ENCODE measurements at places on chromosomes 6 and 20.
A peak's percentile ranks its signal among the peaks of the same experiment; 100 is the strongest.

DNA sequence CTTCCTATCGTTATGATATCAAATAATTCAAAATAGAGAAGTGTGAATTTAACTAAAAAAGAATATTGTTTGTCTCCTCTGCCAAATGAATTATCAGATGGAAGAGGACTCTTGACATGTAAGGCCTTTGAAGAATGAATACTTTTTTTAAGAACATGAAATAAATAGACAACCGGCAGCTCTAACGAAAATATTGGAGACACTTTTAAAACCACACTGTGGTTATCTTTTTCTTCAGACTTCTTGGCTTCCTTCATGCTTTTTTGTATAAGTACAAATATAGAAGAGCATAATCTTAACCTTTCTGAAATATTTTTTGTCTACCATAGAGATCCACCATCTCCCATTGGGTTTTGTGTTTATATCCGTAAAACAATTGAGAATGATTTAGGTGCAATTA is 115.2 kb upstream of the SCGN start:
- DNase-seq, result peak; percentile 44

- no peak for DNase-seq
Measured at GRCh38 chr6:112636650-112637262, 289.6 kb downstream of the RFPL4B start.

GRCh38 chr6:53915026-53915691 is 120.4 kb downstream of the LRRC1 start:
- no peak for DNase-seq

- DNase-seq, result no peak
Measured at GRCh38 chr6:123338394-123338793, 298.4 kb downstream of the TRDN start.

DNA sequence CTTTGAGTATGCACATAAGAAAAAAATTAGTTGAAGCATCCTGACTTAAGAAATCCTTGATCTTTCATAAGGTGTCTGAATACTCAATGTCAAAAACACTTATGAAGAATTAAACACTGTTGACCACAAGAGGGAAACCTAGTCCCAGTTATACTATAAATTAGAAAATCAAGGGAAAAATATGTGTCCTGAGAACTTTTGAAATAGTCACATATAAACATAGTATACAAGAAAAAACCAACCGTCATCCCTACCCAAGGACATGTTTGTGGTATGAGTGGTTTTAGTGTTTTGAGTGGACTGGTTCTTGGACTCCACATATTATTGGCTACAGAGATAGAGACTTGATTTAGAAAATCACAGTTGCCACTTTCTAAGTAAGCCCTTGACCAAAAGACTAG is 7.6 kb upstream of the HLA-DRA start:
- DNase-seq, result peak; percentile 76

DNA sequence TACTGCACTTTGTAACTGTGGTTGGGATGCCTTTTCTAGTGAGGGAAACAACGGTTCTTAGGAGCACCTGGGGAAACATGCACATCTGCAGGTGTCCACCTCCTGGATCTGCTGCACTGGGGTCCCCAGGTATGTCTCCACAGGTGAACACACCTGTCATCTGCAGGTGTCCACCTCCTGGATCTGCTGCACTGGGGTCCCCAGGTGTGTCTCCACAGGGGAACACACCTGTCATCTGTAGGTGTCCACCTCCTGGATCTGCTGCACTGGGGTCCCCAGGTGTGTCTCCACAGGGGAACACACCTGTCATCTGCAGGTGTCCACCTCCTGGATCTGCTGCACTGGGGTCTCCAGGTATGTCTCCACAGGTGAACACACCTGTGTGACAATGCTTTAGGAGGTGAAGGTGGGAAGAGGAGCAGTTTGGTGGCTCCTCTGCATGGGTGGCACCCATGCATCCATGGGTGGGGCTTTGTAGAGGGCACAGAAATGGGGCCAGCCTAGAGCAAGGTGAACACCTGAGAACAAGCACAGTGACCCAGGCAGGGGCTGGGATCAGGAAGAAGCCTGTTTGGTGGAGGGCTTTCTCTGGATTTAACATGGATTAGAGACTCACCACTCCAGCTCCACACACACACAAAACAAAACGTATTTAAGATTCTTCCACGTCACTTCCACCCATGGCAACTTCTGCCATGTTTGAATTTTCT is 206.0 kb upstream of the CDH4 start:
- no peak for DNase-seq
